Activated naive CD8-positive, alpha-beta T cell treated with anti-CD3 and anti-CD28 coated beads for 36 hours (primary cell): ENCODE measurements at places on chromosomes 5 and 9. TPM values are rescaled to one million over a fixed set of nuclear protein-coding genes. Genes with fewer than 3 reads are reported as not detected.

Gene IL7R
- 112 TPM for total RNA-seq

Gene GMCL2
- not detected for total RNA-seq

Gene PCDHGA5
- total RNA-seq: not detected

Gene FAM169A
- total RNA-seq: 12.2 TPM

Gene C9orf153
- not detected for total RNA-seq

Gene PPP3R2
- total RNA-seq: not detected

Gene LRRC8A
- 20.3 TPM for total RNA-seq

Gene LCN6
- not detected for total RNA-seq

Gene LHX6
- total RNA-seq: 0.12 TPM

Gene NRG2
- 0.14 TPM for total RNA-seq

Gene CLIC3
- not detected for total RNA-seq

Gene MYMK
- total RNA-seq: not detected

Gene GPR150
- 0.52 TPM for total RNA-seq

Gene LIX1
- not detected for total RNA-seq

Gene CARTPT
- not detected for total RNA-seq

Gene PCDHGA9
- not detected for total RNA-seq

Gene AQP7
- not detected for total RNA-seq

Gene FAM163B
- total RNA-seq: not detected

Gene PGM5
- total RNA-seq: not detected

Gene MELK
- total RNA-seq: 49.8 TPM

Gene TSSK1B
- not detected for total RNA-seq

Gene DNM1
- total RNA-seq: 0.58 TPM

Gene IFNA16
- total RNA-seq: not detected

Gene PCDHGA3
- not detected for total RNA-seq

Gene SGCD
- not detected for total RNA-seq

Gene TEX48
- total RNA-seq: 0.80 TPM

Gene RNF180
- total RNA-seq: not detected

Gene ENTREP1
- not detected for total RNA-seq

Gene NR4A3
- 35.7 TPM for total RNA-seq

Gene SLIT3
- total RNA-seq: 0.20 TPM

Gene ROR2
- total RNA-seq: not detected

Gene FBXW2
- 72.5 TPM for total RNA-seq

Gene LRRC19
- not detected for total RNA-seq

Gene INVS
- 16.8 TPM for total RNA-seq

Gene ZFAND5
- 95.2 TPM for total RNA-seq

Gene PCDHAC2
- total RNA-seq: not detected

Gene TMEM252
- not detected for total RNA-seq

Gene HAVCR1
- total RNA-seq: 0.89 TPM

Gene SPATA31A3
- total RNA-seq: not detected

Gene NUTM2G
- not detected for total RNA-seq

Gene C9orf43
- 0.99 TPM for total RNA-seq

Gene NTRK2
- total RNA-seq: 0.02 TPM

Gene DBH
- total RNA-seq: not detected

Gene MOB3B
- total RNA-seq: 1.3 TPM

Gene PIP5KL1
- total RNA-seq: 3.2 TPM

Gene TXN
- total RNA-seq: 321 TPM

Gene BARHL1
- total RNA-seq: not detected
